Activated T-helper 9 cell treated with anti-CD3 and anti-CD28 coated beads, Interleukin-2, amount 50 U/mL, for 16 hours (primary cell): ENCODE measurements at places on chromosomes 4 and X.

- no peak for DNase-seq
These were observed at the start of gene CAPN6 for GRCh38 chrX:111270339-111270738. CAPN6 (minus strand) TSS chrX:111270483; CDS start chrX:111263936, 6,547 bp downstream.

GRCh38 chrX:52353838-52354237 is 15.0 kb upstream of the XAGE2 start:
- no peak for DNase-seq

DNA sequence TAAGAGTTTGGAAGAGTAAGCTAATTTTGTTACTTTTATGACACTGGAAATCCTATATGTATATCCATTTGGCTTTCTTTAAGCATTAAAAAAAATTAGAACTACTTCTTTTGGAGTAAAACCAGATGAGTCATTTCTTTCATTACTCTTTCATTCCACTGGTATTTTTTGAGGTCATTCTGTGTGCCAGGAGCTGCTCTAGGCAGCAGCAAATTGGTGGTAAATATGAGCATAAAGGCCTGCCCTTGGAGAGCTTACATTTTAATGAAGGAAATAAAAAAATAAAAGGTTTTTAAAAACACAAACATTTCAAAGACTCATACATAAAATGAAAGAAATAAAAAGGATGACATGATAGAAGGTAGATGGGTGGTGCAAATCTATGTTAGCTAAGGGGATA is 37.4 kb downstream of the MID1 start:
- no peak for DNase-seq

DNA sequence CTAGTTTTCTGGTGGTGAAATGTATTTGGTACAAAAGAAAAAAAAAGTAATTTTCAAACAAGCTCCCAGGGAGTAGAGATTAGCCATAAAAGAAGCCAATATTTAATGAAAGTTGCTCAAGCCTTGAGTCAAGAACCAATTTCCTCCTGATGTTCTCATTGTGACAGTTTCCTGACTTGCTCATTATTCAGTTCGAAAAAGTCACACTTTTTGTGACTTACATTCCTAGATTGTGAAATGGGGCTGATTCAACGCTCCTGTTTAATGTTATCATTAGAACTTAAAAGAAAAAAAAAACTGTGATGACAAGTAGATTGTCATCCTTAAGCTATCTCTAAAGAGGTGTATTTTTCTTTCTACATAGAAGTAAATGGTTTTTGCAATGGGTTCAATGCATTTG is 122.6 kb upstream of the BMPR1B start:
- no peak for DNase-seq

DNA sequence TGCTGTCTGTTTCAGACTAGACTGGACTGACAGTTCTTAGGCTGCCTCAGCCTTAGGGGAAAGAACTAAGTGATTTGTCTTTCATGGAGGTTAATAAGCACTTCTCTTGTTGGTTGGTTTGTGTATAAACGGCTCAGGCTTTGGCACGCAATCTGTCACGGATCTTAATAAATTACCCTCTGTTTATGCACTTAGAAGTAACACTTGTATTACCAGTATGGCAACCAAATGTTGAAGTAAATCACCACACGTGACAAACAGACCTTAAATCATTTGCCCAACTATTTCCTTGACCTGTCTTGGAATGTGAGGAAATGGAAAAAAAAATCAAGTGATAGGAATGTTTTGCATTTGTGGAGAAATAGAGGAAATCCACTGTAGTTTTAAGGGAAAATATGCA is 69.9 kb downstream of the TEX13A start:
- no peak for DNase-seq

DNA sequence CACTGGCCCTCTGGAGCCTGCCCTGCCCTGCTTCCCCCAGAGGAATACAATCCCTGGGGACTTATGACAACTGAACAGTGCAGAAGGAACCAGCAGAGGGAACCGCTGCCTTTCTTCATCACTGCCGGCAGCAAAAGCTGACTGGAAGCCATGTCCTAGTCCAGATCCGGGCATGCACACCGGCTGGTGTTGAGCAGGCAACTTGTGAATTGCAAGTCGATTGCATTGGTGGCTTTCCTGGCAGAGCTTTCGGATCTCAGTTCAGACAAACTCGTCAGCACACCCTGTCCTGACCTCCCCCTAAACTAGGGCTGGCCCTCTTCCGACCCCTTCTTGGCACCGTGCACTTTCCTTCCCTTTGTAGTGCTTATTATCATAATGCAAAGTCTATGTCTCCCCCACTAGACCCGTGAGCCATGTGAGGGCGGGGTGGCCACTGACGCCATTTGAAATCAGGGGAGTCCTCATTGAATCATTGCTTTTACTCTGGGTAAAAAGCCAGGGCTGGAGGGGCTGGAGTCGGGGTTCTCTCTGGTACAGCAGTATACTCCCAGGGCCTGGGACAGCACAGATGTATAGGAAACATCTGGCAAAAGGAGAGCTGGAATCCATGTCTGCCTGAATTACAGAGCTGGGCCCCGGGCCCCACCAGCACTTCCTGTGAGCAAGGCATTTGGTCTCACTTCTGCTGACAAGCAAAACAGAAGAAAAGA is 1.8 kb downstream of the ARHGAP4 start:
- no peak for DNase-seq

DNA sequence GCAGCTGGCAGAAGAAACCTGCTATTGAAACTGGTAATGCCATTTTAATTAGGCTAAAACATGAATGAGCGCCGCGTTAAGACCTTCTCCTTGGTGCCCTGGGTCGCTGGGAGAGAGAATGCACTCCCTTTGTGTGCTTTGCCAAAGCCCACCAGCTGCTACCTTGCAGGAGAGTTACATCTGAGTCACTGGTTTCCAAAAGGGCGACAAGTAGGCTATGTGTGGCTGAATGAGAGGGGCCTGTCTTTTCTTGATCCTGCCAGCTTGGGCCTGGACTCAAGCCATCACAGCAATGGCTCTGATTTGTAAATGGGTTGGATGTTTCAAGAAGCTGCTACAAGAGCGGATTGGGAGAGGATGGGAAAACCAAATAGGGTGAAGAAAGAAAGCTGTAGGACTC is 81.5 kb downstream of the NHS start:
- DNase-seq, result no peak

GRCh38 chr4:78602334-78602733 is 50.8 kb downstream of the ANXA3 start:
- DNase-seq, result no peak

DNA sequence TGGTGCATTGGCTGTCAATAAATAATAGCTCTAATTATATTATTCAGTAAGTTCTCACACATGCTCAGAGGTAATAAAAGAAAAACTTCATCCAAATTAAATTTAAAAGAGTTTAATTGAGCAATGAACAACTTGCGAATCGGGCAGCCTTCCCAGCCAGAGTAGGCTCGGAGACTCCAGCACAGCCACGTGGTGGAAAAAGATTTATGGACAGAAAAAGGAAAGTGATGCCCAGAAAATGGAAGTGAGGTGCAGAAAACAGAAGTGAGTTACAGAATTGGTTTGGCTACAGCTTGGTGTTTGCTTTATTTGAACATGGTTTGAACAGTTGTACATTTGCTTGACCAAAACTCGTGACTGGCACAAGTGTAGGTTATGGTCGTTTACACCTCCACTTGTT is 13.6 kb upstream of the BOD1L1 start:
- DNase-seq, result no peak

- no peak for DNase-seq
These were observed 127.2 kb upstream of the RPS6KA3 start for GRCh38 chrX:20393944-20394343.

DNA sequence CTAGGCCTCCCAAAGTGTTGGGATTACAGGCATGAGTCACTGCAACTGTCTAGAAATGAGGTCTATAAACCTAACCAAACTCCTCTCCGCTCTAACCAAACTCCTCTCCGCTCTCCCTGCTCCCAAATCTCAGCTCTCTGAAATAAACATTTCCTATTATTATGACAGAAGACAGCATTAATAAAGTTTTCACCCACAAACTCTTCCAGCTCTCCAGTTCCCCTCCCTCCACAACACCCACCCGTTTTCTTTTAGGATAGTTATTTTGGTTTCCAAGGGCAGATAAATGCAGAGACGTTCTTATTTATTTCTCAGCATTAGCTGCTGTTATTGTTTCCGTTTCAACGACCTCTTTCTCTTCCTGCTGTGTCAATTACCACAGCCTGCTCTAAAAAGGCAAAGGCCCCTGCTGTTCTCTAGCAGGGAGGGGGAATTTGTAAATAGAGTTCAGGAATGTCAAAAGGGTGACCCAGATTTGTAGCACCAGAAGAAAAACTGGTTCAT is 13.3 kb upstream of the SCD5 start:
- DNase-seq, result no peak

DNA sequence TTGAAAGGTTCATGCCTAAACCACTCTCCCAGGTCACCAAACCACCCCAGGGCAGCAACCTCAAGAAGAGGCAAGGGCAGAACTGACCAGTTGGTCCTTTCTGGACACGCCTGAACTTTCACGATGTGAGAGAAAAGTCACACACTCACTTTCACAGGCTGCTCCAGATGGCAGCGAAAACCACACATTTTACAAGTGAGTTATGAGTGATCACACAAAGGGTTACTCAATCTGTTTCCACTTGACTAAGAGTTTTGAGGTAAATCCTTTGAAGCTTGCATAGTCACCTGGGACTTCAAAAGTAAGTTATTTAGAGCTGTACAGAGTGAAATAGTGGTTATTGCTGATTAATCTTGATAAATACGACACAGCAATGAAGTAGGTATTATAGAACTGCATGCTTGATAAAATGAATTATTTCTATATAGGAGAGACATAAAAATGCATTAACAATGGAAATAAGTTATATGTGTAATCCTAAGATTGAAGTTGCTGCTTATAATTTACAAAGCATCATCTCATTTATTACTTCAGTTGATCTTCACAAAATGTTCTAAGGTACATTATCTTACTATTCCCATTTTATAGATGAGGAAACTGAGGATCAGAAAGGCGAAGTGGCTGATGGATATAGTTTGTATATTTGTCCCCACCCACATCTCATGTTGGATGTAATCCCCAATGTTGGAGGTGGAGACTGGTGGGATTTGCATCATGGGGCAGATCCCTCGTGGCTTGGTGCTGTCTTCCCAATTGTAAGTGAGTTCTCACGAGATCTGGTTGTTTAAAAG is 103.0 kb upstream of the KLF3 start:
- no peak for DNase-seq

GRCh38 chr4:87570290-87570805 is 38.0 kb upstream of the DSPP start:
- DNase-seq, result no peak

GRCh38 chrX:154719132-154719675 is 31.7 kb downstream of the GAB3 start:
- DNase-seq, result no peak

GRCh38 chr4:189463734-189464133 is 476.9 kb upstream of the FRG1 start:
- no peak for DNase-seq

- no peak for DNase-seq
These were observed 50.5 kb downstream of the OCRL start for GRCh38 chrX:129590596-129590995.

DNA sequence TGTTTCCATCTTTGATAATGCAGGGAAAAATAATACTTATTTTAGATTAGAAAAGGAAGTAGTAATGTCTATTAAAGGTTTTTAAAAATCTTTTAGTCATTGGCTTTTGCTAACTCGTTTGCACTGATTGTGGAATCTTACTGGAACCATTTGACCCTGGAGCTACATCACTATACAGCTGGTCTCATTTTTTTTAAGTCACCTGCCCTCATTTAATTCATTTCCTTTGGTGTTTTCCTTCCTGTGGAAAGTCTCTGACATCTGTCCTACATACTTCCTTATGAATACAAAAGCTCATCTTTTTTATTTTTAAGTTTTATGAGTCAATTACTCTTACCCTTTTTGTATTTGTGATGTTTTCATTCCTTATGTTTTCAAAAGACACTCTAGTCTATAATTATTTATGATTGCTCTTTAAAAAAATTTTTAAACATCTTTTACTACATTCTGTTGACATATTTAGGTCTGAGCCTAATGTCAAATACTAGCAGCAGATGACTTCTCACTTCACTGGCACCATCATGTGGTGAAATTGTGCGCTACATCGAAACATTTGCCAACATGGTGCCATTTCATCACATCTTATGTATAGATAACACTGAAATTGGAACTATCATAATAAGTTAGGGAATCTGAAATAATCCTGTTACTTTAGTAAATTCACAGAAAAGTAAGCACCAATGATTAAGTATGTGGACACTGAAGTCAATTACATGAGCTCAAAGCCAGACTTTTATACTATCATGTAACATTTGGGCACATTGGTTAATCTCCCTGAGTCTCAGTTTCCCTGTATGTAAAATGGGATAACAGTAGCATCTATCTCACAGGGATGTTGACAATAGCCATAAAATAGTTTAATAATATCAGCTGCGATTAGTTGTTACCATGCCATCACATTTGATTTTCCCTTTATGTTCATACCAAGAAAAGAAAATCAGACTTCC is 9.4 kb upstream of the MMAA start:
- DNase-seq, result peak; percentile 42

- DNase-seq, result no peak
These were observed 240.3 kb upstream of the ANXA3 start for GRCh38 chr4:78311306-78311705.

GRCh38 chr4:68079928-68080327 is 49.7 kb downstream of the TMPRSS11F start:
- DNase-seq, result no peak

GRCh38 chr4:8395504-8396296 is 44.8 kb downstream of the ACOX3 start:
- DNase-seq, result no peak

DNA sequence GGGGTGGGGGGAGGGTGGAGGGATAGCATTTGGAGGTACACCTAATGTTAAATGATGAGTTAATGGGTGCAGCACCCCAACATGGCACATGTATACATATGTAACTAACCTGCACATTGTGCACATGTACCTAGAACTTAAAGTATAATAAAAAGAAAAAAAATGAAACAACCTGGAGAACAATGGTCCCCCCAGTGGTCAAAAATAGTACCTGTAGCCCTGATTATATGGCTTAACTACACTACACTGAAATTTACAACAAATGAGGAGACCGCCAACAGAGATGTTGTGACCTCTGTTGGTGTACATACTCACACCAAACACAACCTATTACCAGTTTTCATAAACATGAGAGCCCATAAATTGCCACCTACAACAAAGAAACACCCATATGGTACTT is 7.3 kb upstream of the MAGEE1 start:
- no peak for DNase-seq

DNA sequence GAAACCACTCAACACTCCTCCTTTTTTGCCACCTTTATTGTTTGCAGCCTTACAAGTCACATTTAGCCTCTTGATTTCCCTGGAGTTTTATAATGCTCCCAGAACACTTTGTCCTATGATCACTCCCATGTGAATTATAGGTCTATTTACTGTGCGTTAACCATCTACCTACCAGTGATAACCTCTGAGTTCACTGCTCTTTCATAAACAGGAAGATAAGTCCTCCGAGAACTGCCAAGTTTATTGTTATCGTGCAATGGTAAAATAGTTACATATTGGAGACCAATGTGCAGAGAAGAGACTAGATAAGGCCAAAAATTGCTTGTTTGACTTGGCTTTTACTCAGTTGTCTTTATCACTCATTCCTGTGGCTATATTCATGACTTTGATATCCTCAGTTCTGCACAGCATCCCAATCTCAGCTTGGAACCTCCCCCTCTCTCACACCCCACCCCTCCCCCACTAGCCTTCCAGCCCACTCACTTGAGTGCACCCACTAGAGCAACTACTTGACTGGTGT is 12.9 kb upstream of the NUDT9 start:
- no peak for DNase-seq
